SK-N-SH (cell line): ENCODE measurements at places on chromosomes 1 and 21. TPM values are rescaled to one million over a fixed set of nuclear protein-coding genes. Genes with fewer than 3 reads are reported as not detected.

- H3K36me3 ChIP-seq: no peaks in the 10 kb centered on the region
- peak; percentile 19 for DNase-seq
- no peaks in the 10 kb centered on the region for H3K4me1 ChIP-seq
- peaks cover 97% of the 10 kb centered on the region for H3K27me3 ChIP-seq
These were observed 2.0 kb upstream of the OLIG2 start for GRCh38 chr21:33023574-33024200.

DNA sequence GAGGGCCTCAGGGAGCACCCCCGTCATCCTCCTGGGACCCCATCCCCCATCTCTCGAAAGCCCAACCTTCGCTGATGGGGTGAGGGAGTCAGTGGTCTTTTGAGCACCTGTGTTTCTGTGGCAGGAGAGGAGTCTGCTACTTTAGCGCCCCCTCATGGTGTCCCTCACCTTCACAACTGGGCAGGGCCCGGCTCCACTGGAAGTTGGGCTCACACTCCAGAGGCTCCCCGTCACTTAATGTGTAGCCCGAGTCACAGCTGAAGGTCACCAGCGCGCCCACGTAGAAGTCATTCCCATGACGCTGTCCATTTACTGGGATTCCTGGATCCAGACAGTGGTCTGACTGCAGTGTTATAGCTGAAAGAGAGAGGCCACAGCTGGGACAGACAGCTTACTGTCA is 139.5 kb upstream of the HMGB4 start:
- no peaks in the 10 kb centered on the region for H3K36me3 ChIP-seq
- H3K4me1 ChIP-seq: peaks cover 4% of the 10 kb centered on the region; the same call in 1 of the 2 replicates
- no peak overlapping the region for H3K27ac ChIP-seq
- no peak overlapping the region for H3K4me3 ChIP-seq
- H3K27me3 ChIP-seq: no peaks in the 10 kb centered on the region

DNA sequence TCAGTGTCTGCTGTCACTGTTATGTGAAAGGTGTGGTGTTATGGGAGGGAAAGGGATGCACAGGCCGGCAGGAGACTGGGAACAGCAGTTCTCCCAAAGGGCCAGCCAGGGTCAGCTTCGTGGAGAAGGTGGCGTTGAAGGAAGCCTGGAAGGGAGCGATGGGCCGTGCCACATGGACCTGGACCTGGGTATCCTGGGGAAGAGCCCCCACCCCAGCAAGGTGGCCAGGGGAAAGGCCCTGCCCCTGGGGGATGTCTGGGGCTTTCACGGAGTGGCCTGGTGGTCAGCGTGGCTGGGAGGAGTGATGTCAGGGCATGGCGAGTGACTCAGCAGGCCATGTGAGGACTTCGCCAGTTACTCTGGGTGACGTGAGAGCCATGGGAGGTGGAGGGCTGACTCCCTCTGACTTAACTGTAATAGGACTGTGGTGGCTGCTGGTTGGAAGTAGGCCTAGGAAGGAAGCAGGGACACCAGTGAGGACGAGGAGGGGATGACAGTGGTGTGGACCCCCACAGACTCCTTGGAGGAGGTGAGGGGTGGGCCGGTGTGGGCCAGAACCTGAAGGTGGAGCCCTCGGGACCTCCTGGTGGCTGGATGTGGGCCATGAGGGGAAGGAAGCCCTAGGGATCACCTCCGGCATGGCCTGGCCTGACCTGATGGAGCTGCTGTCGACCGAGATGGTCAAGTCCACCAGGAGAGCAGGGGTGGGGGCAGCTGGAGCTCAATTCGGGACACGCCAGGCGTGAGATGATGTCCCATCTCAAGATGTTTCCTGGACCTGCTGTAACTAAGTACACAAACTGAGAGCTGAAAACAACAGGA is 54.5 kb downstream of the BACE2 start:
- DNase-seq: no peak
- H3K4me1 ChIP-seq: no peaks in the 10 kb centered on the region
- H3K27ac ChIP-seq: no peak overlapping the region
- H3K36me3 ChIP-seq: no peaks in the 10 kb centered on the region
- H3K27me3 ChIP-seq: no peaks in the 10 kb centered on the region
- H3K4me3 ChIP-seq: no peak overlapping the region

- no peaks in the 10 kb centered on the region for H3K36me3 ChIP-seq
- no peak overlapping the region for H3K4me3 ChIP-seq
- no peak overlapping the region for H3K27ac ChIP-seq
These were observed 59.2 kb downstream of the ABCA4 start for GRCh38 chr1:94061513-94062443.

- no peaks in the 10 kb centered on the region for H3K27me3 ChIP-seq
- H3K36me3 ChIP-seq: peaks cover 30% of the 10 kb centered on the region; the same call in 1 of the 2 replicates
- no peak overlapping the region for H3K27ac ChIP-seq
These were observed 7.0 kb upstream of the CDK11B start for GRCh38 chr1:1665815-1666251.

DNA sequence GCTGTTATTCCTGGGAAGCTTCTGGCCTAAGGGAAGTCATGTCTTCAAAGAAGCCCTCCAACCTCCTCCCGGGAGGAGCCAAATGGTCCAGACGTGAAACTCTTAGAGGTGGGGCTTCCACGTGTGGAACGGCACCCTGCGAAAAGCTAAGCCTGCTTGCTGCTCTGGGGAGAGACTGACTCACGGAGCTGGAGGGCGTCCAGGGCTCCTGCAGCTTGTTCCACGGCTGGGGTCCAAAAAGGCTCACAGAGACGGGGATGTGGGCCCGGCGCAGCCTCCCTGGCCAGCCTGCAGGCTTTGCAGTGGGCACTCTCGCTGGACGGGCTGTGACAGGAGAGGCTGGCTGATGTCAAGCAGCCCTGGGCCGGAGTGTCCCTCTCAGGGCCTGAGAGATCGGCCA is 105.1 kb downstream of the COLGALT2 start:
- H3K27me3 ChIP-seq: no peaks in the 10 kb centered on the region
- no peak overlapping the region for H3K4me3 ChIP-seq
- peaks cover 13% of the 10 kb centered on the region; the same call in 1 of the 2 replicates for H3K4me1 ChIP-seq
- H3K36me3 ChIP-seq: peaks cover 10% of the 10 kb centered on the region; the same call in 1 of the 2 replicates
- no peak for DNase-seq
- H3K27ac ChIP-seq: no peak overlapping the region; the same call in 1 of the 2 replicates

GRCh38 chr21:35023396-35024070 is 25.6 kb downstream of the RUNX1 start:
- H3K36me3 ChIP-seq: no peaks in the 10 kb centered on the region
- no peak for DNase-seq

GRCh38 chr21:38811257-38811656 is 5.5 kb downstream of the ETS2 start:
- H3K4me3 ChIP-seq: no peak overlapping the region
- DNase-seq: no peak
- H3K36me3 ChIP-seq: peaks cover 59% of the 10 kb centered on the region
- H3K27ac ChIP-seq: peak overlapping the region; percentile 83
- peaks cover 28% of the 10 kb centered on the region for H3K4me1 ChIP-seq

- H3K4me3 ChIP-seq: no peak overlapping the region
- no peaks in the 10 kb centered on the region for H3K36me3 ChIP-seq
- no peak overlapping the region for H3K27ac ChIP-seq
- H3K4me1 ChIP-seq: no peaks in the 10 kb centered on the region
- no peak for DNase-seq
- H3K27me3 ChIP-seq: no peaks in the 10 kb centered on the region; the same call in none of the 2 replicates
These were observed 3.8 kb upstream of the ZBTB21 start for GRCh38 chr21:42013931-42014330.

- H3K27ac ChIP-seq: no peak overlapping the region
- no peaks in the 10 kb centered on the region for H3K36me3 ChIP-seq
- peaks cover 6% of the 10 kb centered on the region for H3K27me3 ChIP-seq
- H3K4me3 ChIP-seq: no peak overlapping the region
- no peaks in the 10 kb centered on the region for H3K4me1 ChIP-seq
These were observed 8.5 kb downstream of the CD5L start for GRCh38 chr1:157833145-157833544.

GRCh38 chr1:172411791-172412338 is 8.6 kb upstream of the C1orf105 start:
- H3K27ac ChIP-seq: no peak overlapping the region
- H3K4me3 ChIP-seq: no peak overlapping the region
- H3K36me3 ChIP-seq: peaks cover 5% of the 10 kb centered on the region

- H3K27ac ChIP-seq: no peak overlapping the region
- H3K27me3 ChIP-seq: no peaks in the 10 kb centered on the region
- no peak for DNase-seq
- no peaks in the 10 kb centered on the region for H3K36me3 ChIP-seq
- H3K4me3 ChIP-seq: no peak overlapping the region
These were observed 117.2 kb upstream of the JUN start for GRCh38 chr1:58901008-58901407.

- H3K27me3 ChIP-seq: no peaks in the 10 kb centered on the region
- no peaks in the 10 kb centered on the region for H3K36me3 ChIP-seq
- no peak for DNase-seq
- H3K27ac ChIP-seq: no peak overlapping the region
- H3K4me3 ChIP-seq: no peak overlapping the region
These were observed 3.5 kb downstream of the TIE1 start for GRCh38 chr1:43304314-43304681.

GRCh38 chr1:15579683-15580047 is 5.2 kb downstream of the AGMAT start:
- no peaks in the 10 kb centered on the region for H3K27me3 ChIP-seq
- no peak overlapping the region for H3K27ac ChIP-seq
- H3K4me1 ChIP-seq: no peaks in the 10 kb centered on the region
- peaks cover 3% of the 10 kb centered on the region; the same call in 1 of the 2 replicates for H3K36me3 ChIP-seq
- DNase-seq: no peak
- no peak overlapping the region for H3K4me3 ChIP-seq

DNA sequence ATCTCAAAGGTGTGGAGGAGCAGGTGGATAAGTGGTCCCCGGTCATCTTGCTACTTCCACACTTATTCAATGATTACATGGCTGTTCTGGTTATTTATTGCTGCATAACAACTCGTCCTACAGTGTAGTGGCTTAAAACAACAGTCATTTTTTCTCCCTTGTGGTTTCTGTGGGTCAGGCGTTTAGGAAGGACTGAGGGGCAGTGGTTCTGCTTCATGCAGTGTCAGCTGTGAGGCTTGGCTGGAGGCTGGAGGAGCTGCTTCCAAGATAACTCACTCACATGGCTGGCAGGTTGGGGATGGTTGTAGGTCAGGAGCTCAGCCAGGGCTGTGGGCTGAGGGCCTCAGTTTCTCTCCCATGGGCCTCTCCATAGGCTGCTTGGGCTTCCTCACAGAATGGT is 5.9 kb upstream of the SLC6A17 start:
- H3K4me3 ChIP-seq: no peak overlapping the region
- no peaks in the 10 kb centered on the region for H3K36me3 ChIP-seq
- no peak for DNase-seq
- no peak overlapping the region for H3K27ac ChIP-seq

DNA sequence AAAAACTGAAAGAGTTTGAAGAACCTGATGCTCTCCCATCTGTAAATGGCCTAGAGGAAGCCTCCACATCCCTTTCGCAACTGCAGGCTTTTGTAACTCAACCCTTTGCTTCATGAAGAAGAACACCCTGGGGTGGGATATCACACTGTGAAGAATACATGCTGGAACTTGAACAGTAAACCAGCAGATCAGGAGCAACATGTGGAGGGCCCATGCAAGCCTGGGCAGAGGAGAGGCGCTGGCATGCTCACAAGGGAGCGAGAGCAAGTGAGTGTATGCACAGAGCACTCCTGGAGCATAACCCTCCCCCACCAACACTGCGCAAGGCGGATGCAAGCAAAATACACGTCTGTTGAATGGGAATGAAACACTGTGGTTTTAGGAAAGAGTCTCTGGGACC is 24.6 kb upstream of the SPAG17 start:
- H3K27me3 ChIP-seq: no peaks in the 10 kb centered on the region
- H3K27ac ChIP-seq: no peak overlapping the region
- no peak for DNase-seq

DNA sequence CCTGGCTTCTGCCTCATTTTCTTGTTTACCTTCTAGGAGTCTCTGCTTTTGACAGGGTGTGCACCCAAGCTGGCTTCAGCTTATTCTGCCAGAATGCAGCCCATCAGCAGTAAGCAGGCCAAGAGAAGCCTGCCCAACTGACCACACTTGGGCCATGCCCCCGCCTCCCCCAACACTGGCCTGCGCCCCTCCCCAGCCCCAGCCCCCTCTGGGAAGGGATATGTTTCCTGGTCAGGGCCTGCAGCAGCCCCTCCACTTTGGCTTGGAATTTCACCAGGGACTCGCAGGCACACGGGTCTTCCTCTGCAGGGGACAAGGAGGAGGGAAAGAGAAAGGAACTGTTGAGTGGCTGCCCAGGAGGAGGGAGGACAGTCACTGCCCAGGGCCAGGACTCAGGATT is 9.4 kb downstream of the MATN1 start:
- no peak for DNase-seq
- peaks cover 14% of the 10 kb centered on the region for H3K4me1 ChIP-seq
- H3K4me3 ChIP-seq: no peak overlapping the region
- H3K27me3 ChIP-seq: no peaks in the 10 kb centered on the region; the same call in 1 of the 2 replicates
- no peak overlapping the region for H3K27ac ChIP-seq
- H3K36me3 ChIP-seq: no peaks in the 10 kb centered on the region

DNA sequence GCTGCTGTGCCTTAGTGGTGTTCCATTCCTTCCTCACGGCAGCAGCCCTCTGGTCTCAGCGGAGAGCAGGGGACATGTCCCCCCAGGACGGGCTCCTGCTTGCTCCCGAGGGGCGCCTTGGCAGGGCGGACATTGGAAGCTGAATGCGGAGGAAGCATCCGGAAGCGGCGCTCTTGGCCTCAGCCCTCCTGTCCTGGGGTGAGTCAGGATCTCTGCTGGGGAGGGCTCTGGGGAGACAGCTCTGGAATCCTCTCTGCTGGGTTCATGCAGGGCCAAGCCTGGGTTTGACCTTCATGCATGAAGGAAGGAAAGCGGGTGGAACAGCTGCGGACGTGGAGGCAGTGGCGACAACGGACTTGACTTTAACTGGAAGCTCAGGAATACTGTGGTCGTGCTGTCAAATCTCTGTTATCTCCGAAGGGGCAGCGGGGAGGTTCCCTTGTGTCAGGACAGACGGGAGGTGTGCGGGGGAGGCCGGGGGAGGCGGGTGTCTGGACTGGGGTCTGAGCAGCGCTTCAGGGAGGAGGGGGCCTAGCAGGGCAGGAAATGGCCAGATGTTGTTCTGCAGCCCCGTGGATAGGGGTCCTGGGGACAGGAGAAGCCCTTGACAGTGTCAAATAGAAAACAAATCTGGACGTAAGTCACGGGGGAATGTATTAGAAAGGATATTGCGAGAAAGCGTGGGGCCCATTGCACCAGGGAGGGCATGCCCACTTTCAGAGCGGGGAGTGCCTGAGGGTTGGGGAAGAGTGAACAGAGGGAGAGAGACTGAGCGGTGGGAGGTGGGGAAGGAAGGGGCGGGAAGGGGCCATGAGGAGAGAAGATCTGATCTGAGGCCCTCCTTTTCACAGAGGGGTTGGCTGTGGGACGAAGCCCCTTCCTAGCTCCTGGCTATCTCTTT is 26.6 kb downstream of the CRYAA start:
- H3K4me1 ChIP-seq: no peaks in the 10 kb centered on the region
- DNase-seq: peak; percentile 49
- no peak overlapping the region for H3K27ac ChIP-seq
- no peak overlapping the region for H3K4me3 ChIP-seq
- H3K27me3 ChIP-seq: no peaks in the 10 kb centered on the region
- no peaks in the 10 kb centered on the region for H3K36me3 ChIP-seq

GRCh38 chr1:29520571-29521437 is 284.5 kb downstream of the PTPRU start:
- no peak overlapping the region for H3K27ac ChIP-seq
- no peaks in the 10 kb centered on the region for H3K4me1 ChIP-seq
- H3K4me3 ChIP-seq: no peak overlapping the region
- no peaks in the 10 kb centered on the region for H3K36me3 ChIP-seq
- H3K27me3 ChIP-seq: no peaks in the 10 kb centered on the region
- no peak for DNase-seq

RNU1-3 gene
- polyA plus RNA-seq: not detected in 2 replicates

PTBP2 gene
- 7.3 and 9.8 TPM in 2 replicates for polyA plus RNA-seq

TRIM67 gene
- not detected in 2 replicates for polyA plus RNA-seq

KRTAP10-2 gene
- polyA plus RNA-seq: not detected in 2 replicates

TMEM269 gene
- 0.05 and 0.08 TPM in 2 replicates for polyA plus RNA-seq

KRTAP11-1 gene
- not detected in 2 replicates for polyA plus RNA-seq

RNU1-1 gene
- polyA plus RNA-seq: not detected in 2 replicates

PRDM16 gene
- not detected in 2 replicates for polyA plus RNA-seq

KPNA6 gene
- 13.1 and 18.4 TPM in 2 replicates for polyA plus RNA-seq
